Stimulated activated CD4-positive, alpha-beta T cell treated with anti-CD3 and anti-CD28 coated beads, Interleukin-12 subunit alpha, Interleukin-12 subunit beta, amount 100 ng/mL, for 24 hours (primary cell): ENCODE measurements at places on chromosomes 2 and 18.

DNA sequence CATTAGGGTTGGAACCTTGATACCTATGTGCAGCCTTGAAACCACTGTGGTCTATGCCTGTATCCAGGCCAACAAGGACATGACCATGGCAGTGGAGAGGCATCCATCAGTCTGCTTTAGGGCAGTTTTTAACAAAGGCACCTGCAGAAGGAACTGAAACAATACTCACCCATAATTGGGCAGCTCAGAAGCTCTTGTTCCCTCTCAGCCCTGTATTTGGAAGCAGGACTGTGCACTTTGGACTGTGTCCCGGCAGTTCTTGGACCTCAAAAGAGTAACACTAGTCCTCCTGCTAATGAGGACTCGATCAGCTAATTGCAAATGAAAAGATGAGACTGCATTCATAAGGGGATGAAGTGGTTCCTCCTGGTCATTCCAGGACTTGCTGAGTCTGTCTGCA lies 500.2 kb upstream of the TNP1 start:
- DNase-seq = no peak

- no peak for DNase-seq
Measured at GRCh38 chr2:69638630-69639029, 4.9 kb downstream of the AAK1 start.

DNA sequence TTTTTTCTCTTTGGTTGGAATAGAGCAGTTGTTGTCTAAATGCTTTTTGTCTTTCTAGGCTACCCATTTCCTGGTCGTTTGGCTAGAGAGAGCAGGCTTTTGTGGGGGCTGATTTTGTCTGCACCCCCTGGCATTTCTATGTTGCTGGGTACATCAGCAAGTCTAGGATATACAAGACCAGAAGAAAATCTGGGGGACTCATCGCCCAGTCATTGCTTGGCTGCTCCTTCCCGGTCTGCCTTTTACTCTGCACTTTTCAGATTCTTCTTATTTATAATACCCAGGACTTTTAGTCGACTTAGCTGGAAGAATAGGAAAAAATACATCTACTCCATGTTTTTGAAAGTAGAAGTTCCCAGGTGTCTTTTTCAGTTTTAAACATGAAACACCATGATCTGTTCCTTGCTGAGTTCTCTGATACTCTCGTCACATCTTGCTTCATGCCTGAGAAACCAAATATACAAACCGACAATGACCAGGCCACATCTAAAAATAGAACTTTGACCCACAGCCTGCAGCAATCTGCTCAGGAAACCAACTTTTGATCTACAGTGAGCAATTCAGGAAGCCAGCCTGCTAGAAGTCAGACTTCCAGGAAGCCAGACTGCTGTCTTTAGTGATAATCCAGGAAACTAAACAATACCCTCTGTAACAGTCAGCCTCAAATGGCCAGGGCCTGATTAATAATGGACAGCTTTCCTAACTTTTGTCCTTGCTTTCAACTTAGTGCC lies 163.8 kb upstream of the MEX3C start:
- DNase-seq = no peak

DNA sequence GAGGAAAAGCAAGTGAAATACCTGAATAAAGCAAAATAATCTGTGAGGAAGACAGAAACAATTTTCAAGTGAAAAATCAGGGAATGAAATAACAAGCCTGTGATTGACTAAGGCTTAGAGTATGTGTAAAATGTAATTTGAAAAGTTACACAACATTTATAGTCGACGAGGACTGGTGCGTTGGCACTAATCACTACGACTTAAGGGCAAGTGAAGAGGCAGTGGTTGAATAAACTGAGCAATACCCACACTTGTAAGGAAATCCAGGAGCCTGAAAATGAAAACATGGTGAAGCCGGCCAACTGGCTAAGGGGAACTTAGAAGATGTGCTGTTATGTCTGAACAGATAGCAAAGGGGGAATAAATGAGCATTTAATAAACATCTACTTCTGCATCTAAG lies 13.4 kb downstream of the DOK1 start:
- no peak for DNase-seq

DNA sequence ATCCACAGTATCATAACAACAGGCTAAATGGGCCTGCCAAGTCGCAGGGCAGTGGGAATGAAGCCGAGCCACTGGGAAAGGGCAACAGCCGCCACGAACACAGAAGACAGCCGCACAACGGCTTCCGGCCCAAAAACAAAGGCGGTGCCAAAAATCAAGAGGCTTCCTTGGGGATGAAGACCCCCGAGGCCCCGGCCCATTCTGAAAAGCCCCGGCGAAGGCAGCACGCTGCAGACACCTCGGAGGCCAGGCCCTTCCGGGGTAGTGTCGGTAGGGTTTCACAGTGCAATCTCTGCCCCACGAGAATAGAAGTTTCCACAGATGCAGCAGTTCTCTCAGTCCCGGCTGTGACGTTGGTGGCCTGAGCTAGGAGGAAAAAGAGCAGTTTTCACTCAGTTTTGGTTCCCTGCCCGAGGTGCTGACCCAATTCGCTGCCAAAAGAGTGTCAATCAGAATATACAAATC lies 32.2 kb downstream of the KCTD18 start:
- no peak for DNase-seq

DNA sequence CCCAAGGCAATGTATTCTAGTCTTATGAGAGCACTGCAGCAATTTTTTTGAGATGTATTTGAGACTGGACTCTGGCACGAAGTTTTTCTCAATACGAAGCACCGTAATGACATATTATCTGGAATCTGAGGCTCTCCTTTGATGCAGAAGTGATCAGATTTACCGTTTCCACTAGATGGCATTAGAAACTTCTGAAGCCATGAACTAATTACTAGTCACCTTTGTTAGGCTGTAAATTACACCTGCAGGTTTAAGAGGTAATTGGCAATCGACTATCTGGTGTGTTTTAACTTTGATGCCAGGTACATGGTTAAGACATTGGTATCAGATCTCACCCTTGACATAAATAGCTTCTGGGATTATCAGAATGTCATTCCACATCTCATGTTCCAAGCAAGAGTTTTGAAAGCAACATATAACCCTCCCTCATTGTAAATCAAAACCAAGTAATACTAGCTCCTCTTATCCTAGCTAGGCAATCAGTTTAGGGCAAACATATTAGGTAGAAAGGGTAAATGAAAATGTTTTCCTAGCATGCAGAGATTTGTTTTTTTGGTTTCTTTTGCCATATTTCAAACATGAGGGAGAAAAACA lies 254.6 kb upstream of the SPRED2 start:
- DNase-seq = no peak

GRCh38 chr2:108916796-108917421 lies 72.1 kb downstream of the EDAR start:
- DNase-seq = no peak

GRCh38 chr2:74063486-74063885 lies 78.8 kb downstream of the TET3 start:
- no peak for DNase-seq
